SIG-M5 (cell line): ENCODE measurements at places on chromosomes 12 and 14.
A peak's percentile ranks its signal among the peaks of the same experiment; 100 is the strongest.

- no peak for DNase-seq
These were observed 121.3 kb downstream of the BBS10 start for GRCh38 chr12:76226956-76227355.

DNA sequence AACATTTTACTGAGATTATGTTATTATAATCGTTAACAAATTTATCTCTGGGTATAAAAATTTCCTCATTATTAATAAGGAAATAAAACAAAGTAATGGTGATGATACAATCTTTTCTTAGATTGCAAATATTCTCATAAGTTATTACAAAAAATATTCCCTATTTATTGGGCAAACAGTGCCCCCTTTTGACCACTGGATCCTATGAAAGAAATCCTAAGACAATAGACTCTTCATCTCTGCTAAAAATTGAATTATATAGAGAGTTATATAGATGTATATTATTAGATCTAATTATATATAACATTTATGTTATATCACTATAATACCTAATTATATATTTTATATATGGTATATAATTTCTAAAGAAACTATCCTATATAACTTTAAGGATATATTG lies 94.2 kb upstream of the FGD4 start:
- DNase-seq, result no peak

- DNase-seq, result no peak
These were observed 24.1 kb downstream of the NUP37 start for GRCh38 chr12:102095677-102096263.

DNA sequence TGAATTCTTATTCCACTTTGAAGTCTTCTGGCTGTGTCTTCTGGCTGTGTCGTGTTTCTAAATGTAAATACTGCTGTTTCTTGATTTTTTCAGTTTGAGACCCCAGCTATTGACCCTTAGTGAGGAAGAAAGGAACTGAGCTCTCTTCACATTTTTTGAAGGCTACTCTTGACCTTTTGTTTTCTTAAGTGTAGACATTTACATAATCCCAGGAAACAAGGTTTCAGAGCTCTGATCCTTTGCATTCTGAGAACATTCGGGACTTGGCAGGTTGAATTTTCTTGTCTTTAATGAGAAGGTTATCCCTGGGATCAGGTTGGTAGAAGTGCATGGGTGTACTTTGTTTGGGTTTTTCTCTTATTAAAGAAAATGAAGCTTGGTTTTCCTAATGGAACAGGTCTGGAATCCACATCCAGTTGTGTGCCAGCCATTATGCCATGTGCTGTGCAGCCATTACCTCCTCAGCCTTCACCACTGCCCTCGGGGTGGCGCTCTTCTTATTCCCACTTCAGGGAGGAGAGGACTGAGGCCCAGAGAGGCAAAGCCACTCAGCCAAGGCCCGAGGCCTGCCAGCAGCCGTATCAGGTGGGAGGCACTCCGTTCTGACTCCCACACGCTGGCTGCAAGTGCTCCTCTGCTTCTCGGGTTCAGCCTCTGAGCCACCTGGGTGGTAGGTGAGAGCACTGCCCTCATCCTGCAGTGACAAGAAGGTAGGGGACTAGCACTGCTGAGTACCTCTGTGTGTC lies 120.9 kb downstream of the BEGAIN start:
- no peak for DNase-seq

- DNase-seq, result no peak
These were observed 29.9 kb downstream of the RCOR1 start for GRCh38 chr14:102622262-102622885.

DNA sequence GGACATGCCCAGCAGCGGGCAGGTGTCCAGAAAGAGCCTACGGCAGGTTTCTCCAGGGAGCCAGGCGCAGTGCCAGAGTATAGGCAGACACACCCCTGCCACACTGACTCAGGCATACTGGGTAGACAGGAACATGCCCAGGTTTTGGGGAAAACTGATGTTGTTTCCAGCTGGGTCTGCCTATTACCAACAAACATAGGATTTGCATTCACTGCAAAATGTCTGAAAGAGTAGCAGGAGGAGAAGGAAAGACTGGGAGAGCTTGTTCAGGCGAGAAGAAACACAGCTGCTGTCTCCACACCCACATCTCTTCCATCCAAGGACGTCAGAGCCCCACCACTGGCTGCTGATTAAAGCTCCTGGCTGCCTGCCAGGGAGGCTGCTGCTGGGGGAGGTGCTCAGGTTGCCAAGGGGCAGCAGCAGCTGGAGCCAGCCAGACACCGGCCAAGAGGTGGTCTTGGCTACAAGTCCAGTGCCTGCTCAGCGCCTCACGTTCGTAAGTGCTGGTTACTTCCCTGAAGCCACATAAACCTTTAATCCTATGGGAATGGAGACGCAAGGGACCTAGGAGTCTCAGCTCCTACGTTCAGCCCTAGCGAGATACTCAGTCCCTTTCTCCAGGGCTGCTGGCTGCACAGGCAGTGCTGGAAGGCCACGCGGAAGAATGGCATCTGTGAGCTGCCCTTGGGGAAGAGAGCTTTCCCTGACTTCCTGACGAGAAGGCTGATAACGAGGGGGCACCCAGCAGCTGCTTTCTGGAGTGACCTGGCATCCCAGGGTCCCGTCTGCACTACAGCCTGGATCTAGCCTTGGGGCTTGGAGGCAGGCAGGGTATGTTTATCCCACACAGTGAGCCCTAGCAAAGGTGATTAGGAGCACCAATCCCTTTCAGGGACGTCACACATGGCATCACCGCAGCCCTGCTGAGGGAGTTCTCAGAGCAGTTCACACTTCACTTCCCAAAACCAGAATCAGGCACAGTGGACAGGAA lies 58.1 kb downstream of the PLEKHG3 start:
- DNase-seq, result no peak

DNA sequence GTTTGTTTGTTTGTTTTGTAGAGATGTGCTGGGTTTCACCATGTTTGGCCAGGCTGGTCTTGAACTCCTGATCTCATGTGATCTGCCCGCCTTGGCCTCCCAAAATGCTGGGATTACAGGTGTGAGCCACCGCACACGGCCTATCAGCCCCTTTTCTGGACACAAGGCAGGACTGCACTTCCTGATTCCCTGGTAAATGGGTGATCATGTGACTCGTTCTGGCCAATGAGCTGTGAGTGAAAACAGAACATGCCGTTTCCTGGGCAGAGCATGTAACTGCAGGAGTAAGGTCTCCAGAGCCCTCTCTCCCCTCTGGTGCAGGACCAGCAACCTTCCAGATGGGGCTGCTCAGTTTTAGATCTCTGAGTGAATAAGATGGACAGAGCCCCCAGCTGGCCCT lies 92.7 kb downstream of the ITPK1 start:
- DNase-seq, result no peak

- DNase-seq, result no peak
These were observed 12.7 kb downstream of the CCND2 start for GRCh38 chr12:4286228-4286627.

GRCh38 chr12:31877884-31878283 lies 81.3 kb upstream of the RESF1 start:
- no peak for DNase-seq

GRCh38 chr14:76500480-76500879 lies 124.5 kb downstream of the ESRRB start:
- no peak for DNase-seq

DNA sequence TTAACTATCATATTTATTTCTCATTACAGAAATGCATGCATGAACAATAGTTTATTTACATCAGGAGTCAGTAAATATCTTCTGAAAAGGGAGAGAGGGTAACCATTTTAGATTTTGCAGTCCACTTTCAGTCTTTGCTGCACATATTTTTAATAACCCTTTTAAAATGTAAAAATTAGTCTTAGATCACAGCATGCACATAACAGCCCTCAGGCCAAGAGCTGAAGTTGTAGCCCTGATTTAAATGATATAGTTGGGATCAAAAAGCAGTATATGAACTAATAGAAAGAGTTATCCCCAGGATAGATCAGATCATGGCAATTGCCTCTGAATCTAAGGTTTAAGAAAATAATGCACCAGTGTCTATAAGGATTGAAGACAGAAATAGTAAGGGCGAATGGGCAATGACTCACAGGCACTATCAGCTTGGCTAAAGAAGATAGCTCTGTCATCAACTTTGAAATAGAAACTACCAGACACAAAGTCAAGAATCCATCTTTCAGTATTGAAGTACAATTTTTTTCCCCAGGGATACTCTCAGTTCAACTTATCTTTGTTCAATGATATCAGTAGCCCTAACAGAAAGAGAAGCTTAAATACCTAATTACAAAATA lies 13.1 kb upstream of the CLEC7A start:
- DNase-seq, result no peak

GRCh38 chr12:101931498-101932326 lies 54.3 kb downstream of the DRAM1 start:
- DNase-seq, result no peak

DNA sequence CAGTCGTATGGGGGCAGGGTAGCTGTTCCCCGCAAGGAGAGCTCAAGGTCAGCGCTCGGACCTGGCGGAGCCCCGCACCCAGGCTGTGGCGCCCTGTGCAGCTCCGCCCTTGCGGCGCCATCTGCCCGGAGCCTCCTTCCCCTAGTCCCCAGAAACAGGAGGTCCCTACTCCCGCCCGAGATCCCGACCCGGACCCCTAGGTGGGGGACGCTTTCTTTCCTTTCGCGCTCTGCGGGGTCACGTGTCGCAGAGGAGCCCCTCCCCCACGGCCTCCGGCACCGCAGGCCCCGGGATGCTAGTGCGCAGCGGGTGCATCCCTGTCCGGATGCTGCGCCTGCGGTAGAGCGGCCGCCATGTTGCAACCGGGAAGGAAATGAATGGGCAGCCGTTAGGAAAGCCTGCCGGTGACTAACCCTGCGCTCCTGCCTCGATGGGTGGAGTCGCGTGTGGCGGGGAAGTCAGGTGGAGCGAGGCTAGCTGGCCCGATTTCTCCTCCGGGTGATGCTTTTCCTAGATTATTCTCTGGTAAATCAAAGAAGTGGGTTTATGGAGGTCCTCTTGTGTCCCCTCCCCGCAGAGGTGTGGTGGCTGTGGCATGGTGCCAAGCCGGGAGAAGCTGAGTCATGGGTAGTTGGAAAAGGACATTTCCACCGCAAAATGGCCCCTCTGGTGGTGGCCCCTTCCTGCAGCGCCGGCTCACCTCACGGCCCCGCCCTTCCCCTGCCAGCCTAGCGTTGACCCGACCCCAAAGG lies 804 bp downstream of the GAPDH start:
- DNase-seq, result peak; percentile 44
